ENCODE measurements at places on chromosomes 3 and 15.

DNA sequence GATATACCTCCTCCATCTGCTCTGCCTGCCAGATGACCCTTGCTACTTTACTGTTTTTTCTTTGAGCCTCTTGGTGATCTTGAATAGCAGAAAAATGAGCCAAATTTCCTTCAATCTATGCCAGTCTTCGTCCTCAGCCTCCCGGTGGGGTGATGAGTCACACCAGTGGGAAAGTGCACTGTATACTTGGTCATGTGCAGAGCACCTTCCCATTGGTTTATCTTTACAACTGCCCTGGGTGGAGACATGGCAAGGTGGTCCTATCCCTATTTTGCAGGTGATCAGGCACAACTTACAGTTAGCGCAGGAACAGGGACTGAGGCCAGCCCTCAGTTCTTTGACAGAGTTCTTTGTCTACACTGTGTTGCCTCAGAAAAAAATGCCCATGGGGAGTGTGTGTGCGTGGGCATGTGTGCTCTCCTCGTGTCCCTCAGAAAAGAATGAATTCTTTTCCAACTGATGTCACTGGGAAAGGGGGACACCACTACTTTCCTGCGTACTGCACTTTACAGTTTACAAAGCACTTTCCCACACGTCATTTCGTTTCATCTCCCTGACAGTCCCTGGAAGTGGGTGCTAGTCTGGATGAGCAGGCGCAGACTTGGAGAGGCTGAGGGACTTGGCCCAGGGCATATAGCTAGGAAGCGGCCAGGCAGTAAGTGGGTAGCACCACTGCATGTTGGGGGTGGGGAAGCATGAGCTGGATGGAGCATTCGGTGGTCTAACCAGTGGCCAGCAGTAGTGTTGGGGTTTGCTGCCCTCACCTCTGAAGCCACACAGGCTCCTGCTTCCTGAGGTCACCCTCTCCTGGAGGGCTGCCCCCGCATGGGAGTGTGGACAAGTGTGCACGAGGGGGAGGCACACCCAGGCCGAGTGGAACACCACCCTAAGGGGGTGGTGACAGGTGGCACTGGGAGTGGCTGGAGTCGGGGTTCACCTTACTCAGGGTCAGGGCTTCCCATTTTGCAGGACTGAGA lies 24.1 kb downstream of the SMAD3 start:
- DNase-seq, result no peak

DNA sequence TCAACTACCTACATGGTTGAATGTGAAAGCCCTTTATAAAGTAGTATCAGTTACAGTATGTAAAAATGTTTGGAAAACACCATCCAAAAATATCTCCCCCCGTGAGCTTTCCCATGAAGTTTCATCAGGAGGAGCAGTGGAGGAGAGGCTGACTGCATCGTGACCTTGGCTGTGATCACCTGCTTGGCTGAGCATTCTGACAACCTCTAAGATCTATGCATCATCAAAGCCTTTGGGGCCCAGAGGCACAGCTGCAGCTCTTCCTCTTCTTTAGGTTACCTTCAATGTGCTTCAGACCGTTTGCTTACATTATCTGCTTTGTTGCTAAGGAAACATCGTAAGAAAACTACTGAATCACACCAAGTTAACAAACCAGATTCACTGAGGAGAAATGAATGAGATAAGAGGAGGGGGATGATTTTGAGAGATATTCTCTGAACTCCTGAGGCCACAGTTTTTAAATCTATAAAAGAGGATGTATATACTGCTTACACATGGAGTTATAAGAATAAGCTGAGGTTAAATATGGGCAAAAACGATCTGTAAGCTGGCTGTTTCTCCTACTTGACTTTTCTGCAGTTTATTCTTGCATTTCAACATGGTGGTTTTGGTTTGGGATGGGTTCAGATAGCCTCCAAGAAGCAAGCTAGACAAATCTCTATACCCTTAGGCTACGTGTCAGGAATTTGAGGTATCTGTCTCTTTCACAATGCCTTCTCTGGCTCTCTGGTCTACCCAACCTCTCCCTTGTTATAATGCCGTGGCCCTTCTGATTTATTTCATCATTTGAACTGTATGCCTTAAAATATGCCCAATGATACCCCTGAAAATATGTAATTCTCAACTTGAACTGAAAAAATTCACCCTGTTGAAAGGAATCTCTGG lies 4.0 kb downstream of the GCSAM start:
- peak; percentile 81 for DNase-seq

DNA sequence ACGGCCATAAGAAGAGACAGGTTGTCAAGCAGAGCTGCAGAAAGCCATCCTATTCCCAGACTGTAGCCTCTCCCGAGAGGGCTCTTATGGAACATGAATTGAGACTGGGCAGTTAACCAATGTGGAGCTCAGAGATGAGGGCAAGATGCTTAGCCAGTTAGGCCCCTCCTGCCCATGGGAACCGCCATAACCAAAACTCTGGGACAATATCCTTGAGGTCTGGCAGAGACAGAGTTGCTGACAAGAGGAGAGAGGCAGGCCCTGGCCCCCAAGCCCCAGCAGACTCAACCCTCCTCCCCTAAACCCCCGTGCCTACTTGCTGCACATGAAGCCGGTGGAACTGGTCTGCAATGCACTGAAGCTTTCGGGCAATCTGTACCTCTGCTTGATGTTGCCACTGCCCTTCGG lies 4.8 kb downstream of the BMF start:
- no peak for DNase-seq

- no peak for DNase-seq
Measured at GRCh38 chr3:15345066-15345607, 12.8 kb upstream of the SH3BP5 start.

GRCh38 chr15:42929306-42929848 lies 8.8 kb upstream of the TTBK2 start:
- DNase-seq, result no peak

DNA sequence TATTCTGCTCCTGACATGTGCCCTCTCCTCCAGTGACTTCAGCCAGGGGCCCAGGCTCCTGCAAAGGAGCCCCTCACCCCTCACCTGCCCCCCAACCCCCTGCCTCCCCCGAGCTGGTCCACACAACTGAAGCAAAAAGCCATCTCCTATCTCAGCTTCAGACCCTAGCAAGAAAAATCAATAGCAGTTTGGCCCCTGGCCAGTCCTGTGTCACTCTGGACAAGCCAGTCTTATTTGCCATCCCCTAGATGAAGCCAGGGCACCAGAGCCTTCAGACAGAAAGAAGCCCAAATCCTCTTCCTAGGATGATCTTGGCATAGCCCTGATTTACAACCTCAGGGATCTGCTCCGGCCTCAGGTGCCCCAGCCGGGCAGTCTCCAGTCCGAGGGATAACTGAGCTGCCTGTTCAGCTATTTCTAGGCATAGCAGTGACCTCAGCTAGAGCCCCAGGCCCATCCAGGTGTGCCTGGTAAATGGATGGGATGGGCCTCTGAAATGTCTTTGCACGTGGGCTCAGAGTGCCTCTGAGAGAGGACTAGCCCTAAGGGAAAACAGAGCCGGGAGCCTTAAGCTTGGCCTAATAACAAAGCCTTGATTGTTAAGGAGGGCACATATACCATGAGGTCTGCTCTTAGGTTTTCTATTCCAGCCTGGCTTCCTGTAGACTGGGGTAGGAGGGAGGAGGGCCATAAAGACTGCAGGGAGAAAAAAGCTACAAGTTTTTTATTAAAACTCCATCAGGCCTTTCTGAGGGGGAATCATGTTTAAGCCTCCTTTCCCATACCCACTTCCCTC lies 242.0 kb downstream of the SHQ1 start:
- no peak for DNase-seq

DNA sequence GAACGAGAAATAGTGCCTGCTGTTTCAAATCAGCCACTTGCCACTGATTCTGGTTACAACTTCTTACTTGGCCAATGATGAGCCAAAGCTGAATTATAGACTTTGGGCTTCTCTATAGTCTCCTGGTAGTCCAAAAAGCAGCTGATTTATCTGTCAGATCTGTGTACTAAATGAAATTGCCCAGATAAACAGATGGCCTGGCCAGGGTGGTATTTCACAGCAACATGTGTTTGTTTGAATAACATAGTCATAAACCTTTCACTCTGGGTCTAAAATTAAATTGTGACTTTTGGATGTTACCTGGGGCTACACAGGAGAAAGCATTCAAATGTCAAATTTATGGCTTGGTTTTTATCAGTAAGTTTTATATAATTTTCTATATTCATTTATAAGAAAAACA lies 147.0 kb downstream of the NECTIN3 start:
- DNase-seq, result no peak

DNA sequence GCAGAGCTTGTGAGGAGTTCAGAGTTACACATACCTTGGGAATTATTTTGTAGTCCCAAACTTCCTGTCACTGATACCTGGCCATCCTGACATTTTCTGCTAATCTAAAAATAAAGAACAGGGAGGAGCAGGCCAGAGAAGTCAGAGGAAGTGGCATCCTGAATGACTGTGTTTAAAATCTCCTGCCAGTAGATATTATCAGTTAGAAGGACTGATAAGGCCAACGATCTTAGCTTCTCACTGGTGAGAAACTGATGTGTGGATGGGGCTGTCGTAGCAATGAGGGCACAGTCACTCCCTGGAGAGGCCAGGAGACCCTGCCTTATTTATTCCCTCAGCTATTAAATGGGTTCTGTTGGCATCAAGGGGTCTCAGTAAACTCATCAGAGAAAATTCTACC lies 115.1 kb downstream of the DGKG start:
- no peak for DNase-seq

- no peak for DNase-seq
Measured at GRCh38 chr3:133301731-133302130, 98.1 kb upstream of the BFSP2 start.

- no peak for DNase-seq
Measured at GRCh38 chr15:34682674-34683073, 72.1 kb downstream of the GJD2 start.

DNA sequence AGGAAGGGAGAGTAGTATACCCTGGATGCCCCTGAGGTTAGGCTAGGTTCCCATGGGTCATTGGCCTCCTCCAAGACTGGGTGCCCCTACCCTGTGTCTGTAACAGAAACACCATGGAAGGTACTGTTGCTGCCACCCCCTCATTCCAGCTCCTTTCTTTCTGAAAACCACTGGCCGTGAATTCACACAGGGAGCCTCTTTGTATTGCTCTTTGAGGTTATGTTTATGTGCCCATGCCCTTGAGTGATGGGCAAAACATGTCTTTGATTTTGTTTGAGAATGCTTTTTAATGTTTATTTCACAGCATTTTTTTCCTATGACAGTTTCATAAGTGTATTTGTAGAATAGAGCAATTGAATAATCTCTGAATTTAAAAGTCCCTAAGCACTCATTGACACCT lies 79.7 kb downstream of the RARB start:
- no peak for DNase-seq

- DNase-seq, result peak; percentile 21
Measured at GRCh38 chr3:177351757-177352158, 154.5 kb upstream of the TBL1XR1 start.

- DNase-seq, result no peak
Measured at GRCh38 chr3:8442993-8443650, 58.5 kb upstream of the LMCD1 start.

GRCh38 chr3:141246958-141247301 lies 15.3 kb downstream of the PXYLP1 start:
- DNase-seq, result no peak

DNA sequence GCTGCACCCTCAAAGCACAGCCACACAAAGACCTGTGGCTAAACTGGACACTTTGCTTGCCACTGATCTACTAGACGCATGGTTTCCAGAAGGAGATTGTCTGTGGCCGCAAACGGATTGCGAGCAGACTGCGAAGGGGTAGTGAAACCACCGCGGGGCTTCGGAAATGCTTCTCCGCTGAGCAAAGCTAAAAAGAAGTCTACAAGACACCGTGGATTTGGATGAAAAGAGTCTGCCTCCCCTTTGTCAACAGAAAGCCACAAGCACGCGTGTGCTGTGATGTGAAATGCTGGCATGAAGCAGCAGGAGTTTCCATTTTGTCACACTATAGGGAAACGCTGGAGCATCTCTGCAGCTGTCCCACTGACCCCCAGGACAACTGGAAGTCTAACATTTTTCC lies 63.0 kb downstream of the TMEM44 start:
- no peak for DNase-seq

DNA sequence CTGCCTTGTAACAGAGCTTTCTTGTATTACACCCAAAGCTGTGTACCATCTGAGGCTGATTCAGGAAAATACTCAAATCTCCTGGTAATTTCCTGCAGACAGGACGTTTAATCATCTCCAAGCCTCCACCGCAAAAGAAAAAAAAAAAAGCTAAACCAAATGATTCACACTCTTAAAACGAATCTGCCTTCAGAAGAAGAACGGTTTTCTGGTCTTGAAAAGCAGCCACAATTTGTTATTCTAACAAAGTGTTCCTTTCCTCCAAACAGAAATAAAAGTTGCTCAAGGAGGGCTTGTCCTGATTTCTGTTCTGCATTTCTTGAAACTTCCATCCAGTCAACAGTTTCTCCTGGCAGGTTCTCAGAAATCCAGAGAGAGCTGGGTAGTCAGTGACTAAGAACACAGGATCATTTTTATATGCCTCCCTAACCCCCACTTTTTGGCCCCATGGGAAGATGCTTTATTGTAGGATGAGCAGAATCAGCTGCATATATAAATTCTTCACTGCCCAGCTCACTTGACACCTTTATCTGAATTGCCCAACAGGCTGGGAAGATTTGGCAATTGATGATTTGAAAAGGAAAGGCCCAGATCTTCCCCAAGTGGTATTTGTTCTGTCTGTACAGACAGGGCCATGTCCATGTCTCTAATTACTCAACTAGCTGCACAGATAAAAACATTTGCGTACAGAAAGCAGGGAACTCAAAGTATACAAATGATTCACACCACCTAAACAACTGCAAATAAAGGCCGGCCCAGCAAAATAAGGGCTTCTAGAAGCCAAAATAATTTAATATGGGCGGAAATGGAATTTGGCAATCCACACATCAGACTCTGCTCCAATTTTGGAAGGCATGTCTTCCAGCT lies 41.0 kb upstream of the PRICKLE2 start:
- DNase-seq, result no peak

GRCh38 chr15:44183363-44183762 lies 11.7 kb downstream of the FRMD5 start:
- DNase-seq, result no peak

DNA sequence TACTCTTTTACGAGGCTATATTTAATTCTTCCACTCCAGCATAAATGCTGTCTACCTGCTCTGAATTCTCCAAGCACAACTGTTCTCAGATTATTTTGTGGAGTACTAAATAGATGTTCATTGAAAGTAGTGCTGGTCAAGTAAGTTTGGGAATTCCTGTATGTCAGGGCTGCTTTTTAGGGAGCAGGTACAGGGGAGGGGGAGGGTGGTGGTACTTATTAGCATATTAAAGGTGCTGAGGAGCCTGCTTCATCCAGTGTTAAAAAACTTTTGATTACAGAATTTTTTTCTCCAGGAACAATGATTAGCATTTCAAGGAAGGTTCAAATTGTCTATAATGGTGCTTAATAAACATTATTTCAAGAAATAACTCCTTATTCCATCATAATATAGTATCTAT lies 59.2 kb downstream of the PPM1L start:
- no peak for DNase-seq

DNA sequence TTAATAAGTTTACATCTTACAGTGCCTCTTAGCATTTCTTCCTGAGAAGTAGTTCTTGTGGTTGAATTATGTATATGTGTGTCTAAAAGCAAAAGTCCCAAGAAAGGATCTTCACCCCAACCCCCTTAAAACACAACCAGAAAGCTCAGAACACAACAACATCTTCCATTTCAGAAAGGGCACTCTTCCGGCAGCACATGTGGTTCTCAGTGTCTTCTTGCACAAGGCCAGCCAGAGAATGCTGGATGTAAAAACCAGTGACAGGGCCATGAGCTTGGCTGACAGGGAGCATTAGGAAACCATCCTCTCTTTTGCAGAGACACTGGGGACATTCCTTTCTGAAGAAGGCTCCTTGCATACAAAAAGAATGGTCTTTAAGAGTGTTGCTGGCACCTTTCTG lies 45.0 kb downstream of the EEFSEC start:
- DNase-seq, result no peak

Data from CD4-positive, alpha-beta T cell treated with Interferon gamma for 1 hour (primary cell).